ENCODE measurements at places on chromosomes 7 and 10.

GRCh38 chr10:43816351-43817321, 168.0 kb upstream of the ZNF32 start:
- peak; percentile 80 for DNase-seq

- no peak for DNase-seq
Observed at GRCh38 chr7:117319181-117319580, 3.7 kb downstream of the WNT2 start.

DNA sequence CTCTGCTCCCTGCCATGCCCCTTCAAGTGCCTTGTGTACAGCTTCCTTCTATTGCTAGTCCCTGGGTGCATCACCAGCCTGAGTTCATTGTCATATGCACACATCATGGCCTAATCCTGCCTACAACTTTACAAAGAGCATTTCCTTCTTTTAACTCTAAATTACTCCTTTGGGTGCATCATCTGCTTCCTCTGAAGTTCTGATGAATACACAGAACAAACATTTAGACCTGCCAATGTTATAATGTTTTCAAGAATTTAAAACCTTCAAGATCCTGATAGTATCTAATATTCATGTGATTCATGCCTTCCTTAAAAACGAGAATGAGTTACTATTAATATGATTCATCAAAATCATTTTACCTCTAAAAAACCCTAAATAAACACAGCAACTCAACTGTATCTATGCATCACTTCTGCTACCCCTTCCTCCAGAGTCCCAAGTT, 357.1 kb downstream of the MAGI2 start:
- no peak for DNase-seq

- DNase-seq, result peak; percentile 45
Observed at GRCh38 chr10:11685787-11686218, 56.4 kb upstream of the ECHDC3 start.

- DNase-seq, result no peak
Observed at GRCh38 chr7:104958371-104958865, 55.6 kb upstream of the KMT2E start.

DNA sequence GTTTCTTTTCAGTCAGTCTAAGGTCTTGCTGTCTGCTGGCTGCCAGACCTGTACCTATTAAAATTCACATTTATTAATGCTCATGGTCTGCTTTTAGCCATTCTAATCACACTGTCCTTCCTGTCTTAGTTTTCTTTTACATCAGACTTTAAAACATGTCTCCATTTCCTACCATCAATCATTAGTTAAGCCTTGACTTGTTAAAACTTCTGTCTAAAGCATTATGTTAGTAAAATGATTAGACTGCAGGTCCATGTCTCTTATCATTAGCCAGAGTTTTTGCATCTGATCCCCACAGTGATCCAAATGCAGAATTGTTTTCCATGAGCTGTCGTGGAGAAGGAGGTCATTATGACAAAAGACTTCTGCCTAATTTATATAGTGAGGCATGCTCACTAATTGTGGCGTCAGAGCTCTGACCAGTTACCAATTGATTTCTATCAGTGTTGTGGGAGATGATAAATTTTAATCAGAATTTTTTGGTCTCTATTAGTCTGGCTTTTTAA, 226.5 kb downstream of the DKK1 start:
- no peak for DNase-seq

GRCh38 chr7:139860090-139860775, 31.2 kb downstream of the TBXAS1 start:
- no peak for DNase-seq

- DNase-seq, result no peak
Observed at GRCh38 chr7:114269714-114270113, 144.9 kb upstream of the FOXP2 start.

- peak; percentile 25 for DNase-seq
Observed at GRCh38 chr7:32890010-32890792, 1.4 kb downstream of the KBTBD2 start.

DNA sequence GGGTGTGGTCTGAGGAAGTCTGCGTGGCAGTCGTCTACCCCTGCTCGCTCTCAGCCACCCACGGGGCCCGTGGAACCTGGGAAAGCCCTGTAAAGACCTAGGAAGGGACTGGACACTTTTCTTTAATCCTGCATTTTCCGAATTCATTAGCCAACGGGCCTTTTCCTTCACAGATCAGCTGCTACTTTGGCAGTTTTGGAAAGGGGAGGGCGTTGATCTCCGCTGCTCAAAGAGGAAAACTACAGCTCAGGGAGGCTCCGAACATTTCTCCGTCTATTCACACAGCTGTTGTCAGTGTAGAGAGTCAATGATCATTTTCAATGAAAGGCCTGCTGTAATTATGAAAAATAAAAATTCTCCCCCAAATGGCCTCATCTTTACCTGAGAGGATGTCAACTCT, 450.1 kb upstream of the MKI67 start:
- no peak for DNase-seq

DNA sequence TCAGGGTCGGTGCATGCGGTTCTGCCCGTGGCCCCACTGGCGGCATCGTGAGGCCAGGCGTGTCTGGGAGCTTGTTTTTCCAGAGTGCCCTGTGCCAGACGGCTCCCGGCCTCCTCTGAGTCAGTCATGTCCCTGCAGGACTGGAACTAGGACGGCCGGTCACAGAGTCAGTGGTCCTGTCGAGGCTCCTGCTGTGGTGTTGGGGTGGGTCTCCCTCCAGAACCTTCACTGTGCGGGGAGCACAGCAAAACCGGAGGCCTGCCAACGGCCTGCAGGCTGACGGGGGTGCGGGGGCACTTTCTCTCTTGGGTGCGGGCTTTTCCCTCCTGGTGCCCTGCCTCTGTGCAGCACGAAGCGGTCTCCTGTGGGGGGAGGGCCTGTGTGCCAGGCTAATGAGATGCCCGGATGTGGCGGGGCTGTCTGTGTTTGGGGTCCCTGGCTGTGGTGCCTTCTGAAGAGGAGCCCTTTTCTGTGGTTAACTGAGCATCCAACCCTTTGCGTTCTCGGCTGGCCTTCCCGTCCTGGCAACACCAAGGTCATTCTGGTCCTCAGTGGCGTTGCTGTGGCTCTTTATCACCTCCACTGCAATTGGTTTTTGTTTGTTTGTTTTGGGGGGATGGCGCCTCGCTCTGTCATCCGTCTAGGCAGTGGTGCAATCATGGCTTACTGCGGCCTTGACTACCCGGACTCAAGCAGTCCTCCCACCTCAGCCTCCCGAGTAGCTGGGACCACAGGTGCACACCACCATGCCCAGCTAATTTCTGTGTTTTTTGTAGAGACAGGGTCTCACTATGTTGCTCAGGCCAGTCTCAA, 8.0 kb downstream of the GET4 start:
- no peak for DNase-seq

GRCh38 chr7:135562720-135563119, 5.0 kb downstream of the NUP205 start:
- DNase-seq, result no peak

- no peak for DNase-seq
Observed at GRCh38 chr7:35477609-35478008, 217.3 kb downstream of the HERPUD2 start.

DNA sequence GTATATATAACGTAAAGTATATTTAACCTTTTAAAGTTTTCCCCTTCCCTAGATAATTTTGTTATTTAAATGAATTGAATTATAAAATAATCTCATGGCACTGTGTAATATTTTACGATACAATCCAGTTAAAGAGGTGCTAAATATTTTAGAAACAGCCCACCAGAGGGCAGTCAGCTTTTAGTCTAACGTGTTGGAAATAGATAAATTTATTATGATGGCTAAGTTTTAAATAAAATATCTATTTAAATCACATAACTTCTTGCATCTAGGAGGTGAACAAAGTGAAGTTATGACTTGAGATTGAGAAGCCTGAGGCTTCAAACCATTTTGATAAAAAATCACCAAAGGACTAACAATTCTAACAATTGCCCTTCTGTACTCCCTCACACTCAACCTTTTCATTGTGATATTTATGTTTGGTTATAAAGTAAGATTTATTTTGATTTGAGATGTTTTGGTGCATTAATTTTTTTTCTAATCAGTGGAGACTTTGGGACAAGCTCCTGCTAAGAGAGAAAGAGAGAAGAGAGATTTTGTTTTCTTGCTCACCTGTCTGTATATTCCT, 171.5 kb upstream of the SP4 start:
- DNase-seq, result no peak

GRCh38 chr10:98033515-98033914, 3.1 kb upstream of the CRTAC1 start:
- DNase-seq, result no peak

GRCh38 chr10:18364987-18365775, 225.0 kb downstream of the CACNB2 start:
- DNase-seq, result no peak

- DNase-seq, result no peak
Observed at GRCh38 chr7:158446706-158447105, 140.9 kb downstream of the PTPRN2 start.

- no peak for DNase-seq
Observed at GRCh38 chr7:51224811-51225595, 91.6 kb downstream of the COBL start.

DNA sequence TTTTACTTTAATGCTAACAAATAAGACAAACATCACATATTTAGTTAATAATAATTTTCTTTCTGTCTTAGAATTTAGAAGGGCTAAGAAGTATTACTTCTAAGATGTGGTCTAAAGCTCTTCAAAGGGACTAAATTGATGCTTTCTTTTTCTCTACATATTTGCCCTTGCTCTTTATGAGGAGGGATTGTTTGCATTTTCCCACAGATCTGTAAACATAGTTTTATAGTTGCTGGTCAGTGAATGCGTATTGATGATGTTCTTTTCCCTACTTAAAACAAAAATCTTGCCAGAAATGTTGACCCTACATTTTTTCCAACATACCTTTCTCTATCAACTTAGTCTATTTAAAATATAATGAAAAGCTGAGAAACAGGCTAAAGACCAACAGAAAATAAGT, 372.4 kb upstream of the LRGUK start:
- no peak for DNase-seq

- DNase-seq, result peak; percentile 54
Observed at GRCh38 chr10:71727105-71727737, 7.6 kb upstream of the C10orf105 start.

GRCh38 chr7:73716318-73716890, 3.1 kb downstream of the STX1A start:
- DNase-seq, result no peak

DNA sequence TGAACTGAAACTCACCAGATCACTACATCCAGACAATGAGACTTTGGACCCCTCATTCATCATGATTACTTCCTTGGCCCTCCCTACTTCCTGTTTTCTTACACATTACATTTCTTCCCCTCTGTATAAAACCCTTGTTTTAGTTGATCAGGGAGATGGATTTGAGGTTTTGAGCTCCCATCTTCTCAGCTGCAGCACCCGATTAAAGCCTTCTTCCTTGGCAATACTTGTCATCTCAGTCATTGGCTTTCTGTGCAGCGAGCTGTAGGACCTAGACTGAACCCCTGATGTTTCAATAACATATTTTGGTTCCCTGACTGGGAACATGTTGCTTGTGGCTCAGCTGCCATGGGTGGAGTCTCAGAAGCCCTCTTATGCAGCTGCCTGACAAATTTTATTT, 33.1 kb downstream of the NOLC1 start:
- DNase-seq, result no peak

GRCh38 chr7:150357771-150358427, 10.7 kb upstream of the REPIN1 start:
- no peak for DNase-seq

GRCh38 chr7:502296-502695, 17.4 kb downstream of the PDGFA start:
- DNase-seq, result no peak

DNA sequence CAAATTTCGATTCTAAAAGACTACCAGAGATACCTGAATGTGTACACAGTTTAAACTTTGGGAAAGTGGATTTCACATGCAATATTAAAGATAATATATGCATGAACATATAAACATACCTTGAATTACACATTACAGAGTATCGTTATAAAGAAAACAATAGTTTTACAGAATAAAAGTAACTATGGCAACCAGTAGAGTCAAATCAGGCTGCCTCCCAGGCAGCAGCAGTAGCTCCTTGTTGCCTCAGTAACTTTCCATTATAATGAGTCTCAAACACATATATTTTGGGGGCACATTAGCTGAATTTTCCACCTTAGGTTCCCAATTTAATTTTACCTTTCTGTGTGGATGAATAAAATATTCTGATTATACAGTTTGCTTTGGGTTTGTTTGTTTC, 164.4 kb upstream of the FEZF1 start:
- DNase-seq, result no peak

DNA sequence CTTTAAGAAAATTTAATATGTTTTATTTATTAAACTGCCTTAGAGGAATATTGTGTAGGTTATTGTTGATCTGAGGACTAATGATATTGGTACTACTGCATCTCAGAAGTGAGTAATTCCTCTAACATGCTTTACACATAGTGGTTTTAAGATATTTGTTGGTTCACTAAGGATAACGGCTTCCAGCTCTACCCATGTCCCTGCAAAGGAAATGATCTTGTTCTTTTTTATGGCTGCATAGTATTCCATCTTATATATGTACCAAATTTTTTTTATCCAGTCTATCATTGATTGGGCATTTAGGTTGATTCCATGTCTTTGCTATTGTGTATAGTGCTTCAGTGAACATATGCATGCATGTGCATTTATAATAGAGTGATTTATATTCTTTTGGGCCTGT, 20.1 kb downstream of the NXPH1 start:
- no peak for DNase-seq

- DNase-seq, result no peak
Observed at GRCh38 chr7:139476139-139476538, 7.3 kb downstream of the KLRG2 start.

GRCh38 chr10:43689955-43690771, 41.5 kb upstream of the ZNF32 start:
- DNase-seq, result peak; percentile 87

- DNase-seq, result no peak
Observed at GRCh38 chr10:124724279-124725027, 19.7 kb downstream of the FAM53B start.

GRCh38 chr7:2646336-2646679, 14.5 kb downstream of the TTYH3 start:
- no peak for DNase-seq

- DNase-seq, result no peak
Observed at GRCh38 chr10:3330663-3331062, 158.1 kb upstream of the PITRM1 start.

GRCh38 chr10:25867321-25867720, 66.7 kb upstream of the MYO3A start:
- no peak for DNase-seq

DNA sequence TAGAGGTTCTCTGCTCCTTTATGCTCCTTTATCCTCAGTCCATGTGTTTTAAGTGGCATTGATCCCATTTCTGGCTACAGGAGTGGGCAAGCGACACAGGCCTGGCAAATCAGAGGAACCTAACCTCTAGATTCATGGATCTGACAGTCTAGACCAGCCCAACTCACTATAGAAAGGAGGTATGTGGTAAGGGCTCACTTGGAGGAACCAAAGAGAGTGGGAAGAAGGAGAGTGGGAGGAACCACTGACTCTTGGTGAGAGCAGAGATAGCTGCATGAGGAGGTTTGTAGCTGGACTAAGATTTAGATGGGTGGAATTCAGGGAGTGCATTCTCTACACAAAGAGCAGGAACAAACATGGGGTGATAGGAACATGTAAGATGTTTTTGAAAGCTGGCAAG, 11.6 kb upstream of the FRAT1 start:
- DNase-seq, result no peak

Data from T-cell (primary cell).